ENCODE measurements at places on chromosomes 1 and 21.

- DNase-seq = no peak
Observed at GRCh38 chr1:43329995-43330751, 7.4 kb upstream of the MPL start.

GRCh38 chr1:92655197-92655801, 129.6 kb downstream of the EVI5 start:
- DNase-seq = no peak

GRCh38 chr1:85148524-85149250, 52.1 kb downstream of the SYDE2 start:
- no peak for DNase-seq

GRCh38 chr1:150068109-150068435, 496 bp downstream of the VPS45 start:
- DNase-seq = no peak

- DNase-seq = no peak
Observed at GRCh38 chr1:198444792-198445191, 95.7 kb downstream of the ATP6V1G3 start.

DNA sequence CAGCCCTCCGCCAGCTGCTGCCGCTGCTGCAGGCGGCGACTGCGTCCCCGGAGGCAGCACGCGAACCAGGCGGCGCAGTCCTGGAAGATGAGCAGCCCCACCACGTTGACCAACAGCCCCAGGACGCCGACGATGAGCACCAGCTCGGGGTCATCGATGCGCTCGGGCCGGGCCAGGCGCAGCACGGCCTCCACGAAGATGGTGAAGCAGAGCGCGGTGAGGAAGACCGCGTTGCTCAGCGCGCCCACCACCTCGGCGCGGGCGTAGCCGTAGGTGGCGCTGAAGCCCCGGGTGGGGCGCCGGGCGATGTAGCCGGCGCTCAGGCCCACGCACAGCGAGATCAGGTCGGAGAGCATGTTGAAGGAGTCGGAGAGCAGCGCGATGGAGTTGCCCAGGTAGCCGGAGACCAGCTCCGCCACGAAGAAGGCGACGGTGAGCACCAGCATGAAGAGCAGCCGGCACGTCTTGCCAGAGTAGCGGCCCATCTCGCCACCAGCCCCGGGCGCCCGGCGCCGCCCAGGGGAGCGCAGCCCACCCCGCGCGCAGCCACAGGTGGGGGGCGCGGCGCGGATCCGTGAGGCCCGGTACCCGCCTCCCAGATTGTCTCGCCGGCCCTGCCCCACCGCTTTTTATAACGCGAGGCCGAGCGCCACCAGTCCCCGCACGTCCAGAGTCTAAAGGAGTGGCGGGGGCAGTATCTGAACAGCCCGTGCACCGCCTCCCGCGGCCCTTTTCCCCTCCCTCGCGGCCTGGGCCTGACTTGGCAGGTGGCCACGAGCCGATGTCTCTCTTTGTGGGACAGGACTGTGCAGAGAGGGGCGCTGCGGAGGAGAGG, at the start of gene SLC30A10:
Gene SLC30A10, minus strand, starts transcription at position 602 of the 835 bp plus-strand sequence. Its CDS starts 117 bp downstream, at position 485.
- DNase-seq = no peak

- no peak for DNase-seq
Observed at GRCh38 chr1:43524804-43525203, 5.9 kb upstream of the PTPRF start.

DNA sequence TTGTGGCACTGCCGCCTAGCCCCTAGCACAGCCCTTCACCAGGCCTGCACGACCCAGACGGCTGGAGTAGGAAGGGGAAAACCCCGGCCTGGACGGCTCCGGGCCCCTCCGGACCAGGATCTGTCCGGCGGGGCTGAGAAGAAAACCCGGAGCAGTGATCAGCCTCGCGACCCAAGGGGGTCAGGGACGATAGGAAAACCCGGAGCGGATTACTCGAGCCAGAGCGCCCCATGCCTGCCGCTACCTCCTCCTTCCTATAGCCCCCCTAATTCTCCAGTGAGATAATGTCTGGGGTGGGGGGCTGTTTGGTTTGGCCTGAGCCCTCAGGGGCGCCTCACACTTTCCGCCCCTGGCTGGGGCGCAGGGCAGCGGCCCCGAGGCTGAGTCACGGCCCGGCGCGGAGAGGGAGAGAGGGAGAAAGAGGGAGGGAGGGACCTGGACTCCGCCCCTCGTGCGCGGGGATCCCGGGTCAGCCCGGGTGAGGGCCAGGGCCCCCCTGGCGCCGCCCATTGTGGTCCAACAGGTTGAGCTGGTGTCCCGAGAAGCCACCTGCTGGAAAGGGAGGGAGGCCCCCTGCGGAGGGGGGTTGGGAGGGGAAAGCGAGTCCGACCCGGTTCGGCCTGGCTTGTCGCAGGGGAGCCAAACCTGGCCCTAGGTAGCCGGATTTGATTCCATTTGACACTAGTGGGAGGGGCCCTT, 1.7 kb upstream of the ZBTB7B start:
- DNase-seq = peak; percentile 63

- no peak for DNase-seq
Observed at GRCh38 chr1:200422211-200422610, 12.4 kb upstream of the ZNF281 start.

GRCh38 chr1:118136187-118136941, 48.7 kb downstream of the SPAG17 start:
- DNase-seq = no peak

DNA sequence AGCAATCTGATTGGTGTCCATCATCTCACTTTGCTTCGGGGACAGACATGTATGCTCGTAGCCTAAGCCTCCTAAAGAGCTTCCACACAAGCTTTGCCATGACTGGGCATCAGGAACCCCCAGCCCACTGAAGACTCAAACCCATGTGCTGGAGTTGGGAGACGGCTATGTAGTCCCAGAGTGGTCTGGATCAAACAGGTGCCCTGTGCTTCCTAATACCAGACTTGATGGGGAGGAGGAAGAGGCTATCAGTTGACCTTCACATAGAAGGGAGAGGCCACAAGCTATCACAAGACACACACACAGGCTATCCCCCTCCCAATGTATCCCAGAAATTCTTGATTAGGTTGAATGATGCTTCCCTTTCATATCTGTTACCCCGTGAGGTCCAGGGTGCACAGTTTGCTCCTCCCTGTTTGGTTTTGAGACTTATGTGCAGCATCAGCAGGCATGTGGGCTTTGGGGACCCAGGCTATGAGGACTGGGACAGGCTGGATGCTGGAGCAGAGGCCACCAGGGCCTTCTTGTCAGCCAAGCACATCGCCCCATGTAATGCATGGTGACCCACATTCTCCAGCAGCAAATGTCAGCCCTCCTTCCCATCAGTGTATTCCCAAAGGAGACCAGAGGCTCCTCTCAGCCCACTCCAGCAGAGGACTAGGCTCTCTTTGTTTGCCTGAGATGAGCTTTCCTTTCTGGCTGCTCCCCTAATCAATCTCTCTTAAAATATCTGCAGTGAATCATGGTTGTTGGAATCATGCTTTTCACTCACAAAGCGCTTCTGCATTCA, 159.8 kb downstream of the GRIK3 start:
- no peak for DNase-seq

DNA sequence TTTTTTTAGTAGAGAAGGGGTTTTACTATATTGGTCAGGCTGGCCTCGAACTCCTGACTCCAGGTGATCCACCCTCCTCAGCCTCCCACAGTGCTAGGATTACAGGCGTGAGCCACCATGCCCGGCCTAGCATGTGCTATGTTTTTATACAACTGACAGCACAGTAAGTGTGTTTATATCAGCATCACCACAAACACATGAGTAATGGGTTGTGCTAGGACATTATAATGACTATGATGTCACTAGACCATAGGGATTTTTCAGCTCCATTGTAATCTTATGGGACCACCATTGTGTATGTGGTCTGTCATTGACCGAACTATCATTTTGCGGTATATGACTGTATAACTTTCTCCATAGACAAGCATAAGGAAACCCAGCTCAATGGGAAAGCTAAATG, 6.3 kb downstream of the LEFTY2 start:
- DNase-seq = no peak

DNA sequence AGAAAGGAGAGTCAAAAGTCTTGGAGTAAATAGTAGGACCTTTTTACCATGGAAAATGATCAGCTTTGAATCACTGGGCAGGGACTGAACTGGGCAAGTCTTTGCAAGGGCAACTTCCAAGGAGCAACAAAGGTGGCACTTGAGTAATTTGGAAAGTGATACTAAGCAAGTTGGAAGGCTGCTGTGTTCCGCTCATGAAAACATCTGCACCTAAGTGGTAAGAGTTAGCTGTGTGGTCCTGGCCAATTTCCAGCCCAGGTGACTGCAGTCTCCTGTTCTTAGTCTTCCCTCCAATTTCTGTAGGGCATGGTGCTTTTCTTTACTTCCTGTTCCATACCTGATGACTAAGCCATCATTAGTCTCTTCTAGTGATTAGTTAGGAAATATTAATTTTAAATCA, 35.5 kb upstream of the PRDM2 start:
- DNase-seq = no peak

- DNase-seq = no peak
Observed at GRCh38 chr1:83632906-83633305, 366.0 kb downstream of the TTLL7 start.

DNA sequence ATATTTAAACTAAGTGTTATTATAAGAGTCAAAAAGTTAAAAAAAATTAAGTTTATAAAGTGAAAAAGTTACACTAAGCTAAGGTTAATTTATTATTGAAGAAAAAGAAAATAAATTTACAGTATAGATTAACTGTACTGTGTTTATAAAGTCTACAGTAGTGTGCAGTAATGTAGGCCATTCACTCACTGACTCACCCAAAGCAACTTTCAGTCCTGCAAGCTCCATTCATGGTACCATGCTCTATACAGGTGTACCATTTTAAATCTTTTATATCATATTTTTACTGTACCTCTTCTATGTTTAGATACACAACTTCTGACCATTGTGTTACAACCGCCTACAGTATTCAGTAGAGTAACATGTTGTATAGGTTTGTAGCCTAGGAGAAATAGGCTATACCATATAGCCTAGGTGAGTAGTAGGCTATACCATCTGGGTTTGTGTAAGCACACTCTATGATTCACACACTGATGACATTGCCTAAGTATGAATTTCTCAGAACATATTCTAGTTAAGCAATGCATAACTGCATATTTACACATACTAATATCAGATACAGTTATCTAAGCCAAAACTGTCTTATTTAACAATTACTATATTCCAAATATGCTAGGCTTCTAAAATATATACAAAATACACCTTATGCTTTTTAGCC, 80.6 kb upstream of the GFI1 start:
- DNase-seq = no peak

DNA sequence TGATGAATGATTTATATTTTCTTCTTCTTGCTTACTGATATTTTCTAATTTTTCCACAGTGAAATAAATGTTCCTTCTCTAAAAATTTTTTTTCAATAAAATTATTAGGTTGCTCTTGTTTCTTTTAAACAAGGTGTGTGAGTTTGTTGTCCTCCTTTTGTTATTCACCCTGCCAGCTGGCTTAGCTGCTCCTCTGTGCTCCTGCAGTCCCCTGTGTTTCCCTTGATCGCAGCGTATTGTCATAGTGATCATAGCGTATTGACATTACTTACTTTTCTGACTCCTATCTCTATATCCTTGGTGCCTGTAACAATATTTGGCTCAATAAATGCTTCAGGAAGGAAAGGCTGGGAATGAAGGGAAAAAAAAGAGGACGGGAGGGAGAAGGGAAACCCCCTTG, 24.9 kb upstream of the PODN start:
- no peak for DNase-seq

GRCh38 chr1:233412812-233413211, 85.3 kb downstream of the MAP3K21 start:
- no peak for DNase-seq

GRCh38 chr1:241156231-241156965, 200.6 kb downstream of the RGS7 start:
- DNase-seq = no peak

DNA sequence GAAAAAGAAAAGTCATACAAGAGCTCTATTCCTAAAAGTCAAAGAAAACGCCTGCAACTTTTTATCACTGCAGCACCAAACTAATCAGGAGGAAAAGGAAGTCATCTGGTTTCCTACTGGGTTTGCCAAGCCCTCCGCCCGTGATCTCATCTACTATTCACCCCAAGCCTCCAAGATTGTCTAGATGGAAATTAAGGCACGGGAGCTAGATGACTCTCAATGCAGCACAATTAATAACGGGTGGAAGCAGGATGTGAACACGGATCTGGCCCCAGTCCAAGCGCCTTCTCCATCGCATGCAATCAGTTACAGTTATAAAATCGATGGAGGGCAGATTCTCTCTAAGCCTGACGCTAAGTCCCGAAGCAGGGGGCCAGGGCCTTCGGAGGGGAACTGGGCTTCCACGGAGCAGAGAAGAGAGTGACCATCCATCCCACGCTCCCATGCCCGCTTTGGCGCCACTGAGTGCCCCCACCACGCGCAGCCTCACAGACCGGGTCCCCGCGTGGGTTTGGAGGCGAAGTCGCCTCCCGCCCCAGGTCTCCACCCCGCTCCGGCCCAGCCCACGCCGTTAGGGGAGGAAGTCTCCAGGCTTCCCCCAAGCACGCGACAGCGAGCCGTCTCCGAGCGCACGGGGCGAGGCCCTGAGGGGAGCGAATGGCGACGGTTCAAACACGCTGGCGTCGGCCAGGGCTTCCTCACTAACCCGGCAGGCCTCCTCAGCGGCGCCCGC, 1.8 kb downstream of the HSF2BP start:
- no peak for DNase-seq

DNA sequence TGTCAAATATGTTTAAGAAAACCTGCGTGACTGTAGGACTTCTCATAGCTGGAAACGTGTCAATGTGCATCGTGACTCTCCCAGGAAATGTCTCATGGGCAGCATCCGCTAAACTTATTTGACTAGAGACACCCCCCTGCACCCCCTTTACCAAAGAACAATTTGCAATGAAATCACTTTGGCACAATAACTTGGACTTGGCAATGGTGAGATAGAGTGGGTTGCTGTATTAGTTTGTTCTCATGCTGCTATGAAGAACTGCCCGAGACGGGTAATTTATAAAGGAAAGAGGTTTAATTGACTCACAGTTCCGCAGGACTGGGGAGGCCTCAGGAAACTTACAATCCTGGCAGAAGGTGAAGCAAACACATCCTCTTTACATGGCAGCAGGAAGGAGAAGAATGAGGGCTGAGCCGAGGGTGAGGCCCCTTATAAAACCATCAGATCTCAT, 13.8 kb downstream of the CLDN14 start:
- no peak for DNase-seq

DNA sequence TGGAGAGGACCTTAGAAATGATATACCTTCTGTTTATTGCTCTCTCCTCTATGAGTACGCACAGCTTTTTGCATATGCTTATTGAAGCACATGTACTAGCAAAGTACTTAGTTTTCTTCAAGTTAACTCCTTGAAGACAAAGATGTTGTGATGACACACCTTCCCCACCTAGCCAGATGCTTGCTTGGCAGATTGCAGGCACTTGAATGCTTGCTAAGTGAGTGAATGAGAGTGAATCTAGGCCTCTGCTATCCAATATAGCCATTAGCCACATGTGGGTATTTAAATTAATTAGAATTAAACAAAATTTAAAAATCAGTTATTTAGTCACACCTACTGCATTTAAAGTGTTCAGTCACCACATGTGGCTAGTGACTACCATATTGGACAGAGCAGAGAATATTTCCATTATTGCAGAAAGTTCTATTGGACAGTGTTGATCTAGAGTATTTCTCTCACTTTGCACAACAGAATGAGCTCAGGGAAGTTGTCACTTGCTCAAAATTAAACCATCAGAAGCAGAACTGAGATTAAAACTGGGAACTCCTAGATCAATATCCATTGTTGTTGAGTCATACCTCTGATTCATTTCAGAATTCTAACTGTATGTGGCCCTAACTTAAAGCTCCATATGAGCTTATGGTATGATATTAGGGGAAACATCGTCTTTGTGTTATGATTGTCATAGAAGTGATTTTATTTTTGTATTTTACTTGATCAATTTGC, 8.6 kb upstream of the EEIG2 start:
- no peak for DNase-seq

- no peak for DNase-seq
Observed at GRCh38 chr1:27666791-27667254, 5.2 kb downstream of the IFI6 start.

- no peak for DNase-seq
Observed at GRCh38 chr1:119773711-119774241, 5.1 kb upstream of the HMGCS2 start.
